ENCODE measurements at places on chromosomes 12 and 14.

DNA sequence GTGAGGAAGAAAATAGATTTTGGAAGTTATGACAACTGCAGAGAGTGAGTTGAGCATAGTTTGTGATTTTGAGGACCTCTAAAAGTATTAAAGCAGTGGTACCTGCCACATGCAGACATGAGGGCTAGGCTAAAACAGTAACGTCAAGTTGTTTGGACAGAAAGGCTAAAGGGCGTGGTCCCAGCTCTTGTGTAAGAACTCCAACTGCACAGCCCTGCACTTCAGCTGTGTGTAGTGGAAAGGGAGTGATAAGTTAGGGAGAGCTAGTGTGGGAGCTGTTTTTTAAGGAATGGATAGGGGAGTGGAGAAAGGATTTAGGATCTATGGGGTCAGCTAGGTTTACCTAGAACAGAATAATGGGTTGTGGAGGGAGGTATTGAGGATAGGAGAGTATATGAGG is 39.5 kb downstream of the TESPA1 start:
- no peak for DNase-seq

GRCh38 chr14:98808494-98809407 is 463.2 kb downstream of the BCL11B start:
- no peak for DNase-seq

DNA sequence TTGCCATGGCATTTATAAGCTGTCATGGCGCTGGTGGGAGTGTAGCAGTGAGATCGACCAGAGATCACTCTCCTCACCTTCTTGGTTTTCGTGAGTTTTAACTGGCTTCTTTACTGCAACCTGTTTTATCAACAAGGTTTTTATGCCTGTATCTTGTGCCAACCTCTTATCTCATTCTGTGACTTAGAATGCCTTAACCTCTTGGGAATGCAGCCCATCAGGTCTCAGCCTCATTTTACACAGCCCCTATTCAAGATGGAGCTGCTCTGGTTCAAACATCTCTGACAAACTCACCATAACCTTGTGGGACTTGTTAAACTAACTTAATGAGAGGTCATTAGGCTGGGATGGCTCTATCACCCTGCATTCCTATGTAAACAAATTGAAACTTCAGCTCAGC is 151.3 kb downstream of the CAND1 start:
- no peak for DNase-seq

DNA sequence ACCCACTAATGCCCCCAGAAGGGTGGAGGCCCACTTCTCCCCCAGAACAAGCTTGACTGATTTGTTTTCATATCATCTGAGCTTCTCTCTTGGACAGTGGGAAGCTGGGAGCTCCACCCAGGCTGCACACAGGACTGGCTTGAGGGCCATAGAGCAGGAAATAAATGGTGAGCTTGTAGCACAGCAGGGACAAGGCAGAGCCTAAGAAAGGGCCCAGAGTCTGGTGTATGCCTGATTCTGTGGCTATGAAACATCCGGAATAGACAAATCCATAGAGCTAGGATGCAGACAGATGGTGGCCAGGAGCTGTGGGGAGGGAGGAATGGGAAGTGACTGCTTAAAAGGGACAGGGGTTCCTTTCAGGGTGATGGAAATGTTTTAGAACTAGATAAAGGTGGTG is 79.0 kb downstream of the ARL6IP4 start:
- no peak for DNase-seq

GRCh38 chr12:14239350-14239934 is 126.0 kb upstream of the ATF7IP start:
- DNase-seq, result no peak

GRCh38 chr12:87383680-87384079 is 645.5 kb downstream of the C12orf50 start:
- DNase-seq, result no peak

DNA sequence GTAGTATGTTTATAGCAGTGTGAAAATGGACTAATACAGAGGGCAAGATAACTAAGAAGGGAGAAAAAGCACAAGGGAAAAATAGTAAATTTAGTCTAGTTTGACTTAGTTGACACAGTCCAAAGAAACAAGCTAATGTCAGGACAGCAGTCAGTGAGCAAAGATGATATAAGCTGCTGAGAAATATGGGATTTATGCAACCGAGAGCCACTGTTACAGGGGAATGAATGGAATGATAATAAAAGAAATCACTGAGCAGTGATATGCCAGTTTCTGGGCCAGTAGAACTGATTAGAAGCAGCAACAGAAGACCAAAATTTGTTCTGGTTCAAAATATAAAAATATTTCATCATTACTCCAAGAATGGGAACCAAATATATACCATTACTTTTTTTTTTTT is 60.1 kb downstream of the R3HDM2 start:
- DNase-seq, result no peak

- DNase-seq, result no peak
Observed at GRCh38 chr12:79393842-79394241, 296.9 kb downstream of the PAWR start.

GRCh38 chr12:14452865-14453264 is 87.4 kb downstream of the ATF7IP start:
- no peak for DNase-seq

DNA sequence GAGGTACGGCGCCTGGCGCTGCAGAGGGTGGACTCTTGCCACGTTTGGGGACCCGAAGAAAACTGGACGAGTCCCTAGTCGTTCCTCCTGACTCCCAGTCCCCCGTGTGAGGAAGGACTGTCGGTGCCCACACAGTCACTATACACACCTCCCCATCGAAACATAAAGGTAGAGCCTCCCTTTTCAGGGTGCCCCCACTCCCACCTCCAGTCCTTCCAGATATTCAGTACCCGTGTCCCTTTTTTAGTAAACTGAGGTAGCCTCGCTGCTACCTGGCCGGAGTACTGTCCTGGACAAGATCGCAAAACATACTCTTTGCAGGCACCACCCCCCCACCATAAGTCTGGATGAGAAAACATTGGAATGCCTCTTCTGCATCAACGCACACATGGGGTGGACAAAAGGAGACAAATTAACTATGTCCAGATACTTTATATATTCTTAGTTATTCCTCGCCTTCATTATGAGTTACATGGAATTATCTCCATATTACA is 610 bp upstream of the KMT2D start:
- no peak for DNase-seq

- no peak for DNase-seq
Observed at GRCh38 chr12:91133871-91134270, 22.6 kb upstream of the LUM start.
